ENCODE measurements at places on chromosomes 7 and 10. TPM values are rescaled to one million over a fixed set of nuclear protein-coding genes. Genes with fewer than 3 reads are reported as not detected.

DNA sequence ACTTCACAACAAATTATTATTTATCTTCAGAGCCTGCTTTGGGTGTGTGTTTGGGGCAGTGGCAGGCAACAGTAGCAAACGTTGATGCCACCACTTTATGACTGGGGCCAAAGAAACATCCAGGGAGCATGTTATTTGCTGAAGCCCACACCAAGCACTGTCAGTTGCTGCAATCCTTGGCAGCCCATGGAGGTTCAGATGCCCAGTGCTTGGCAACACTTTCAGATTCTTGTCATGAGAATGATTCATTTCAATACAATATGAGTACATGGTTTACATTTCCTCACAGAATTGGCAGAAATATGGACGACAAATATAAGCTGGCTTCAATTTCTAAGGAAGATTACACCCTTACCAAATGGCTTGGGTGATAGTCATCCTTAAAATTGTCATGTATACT is 46.5 kb upstream of the GLI3 start:
- no peak for DNase-seq

GRCh38 chr10:127148066-127148932 is 48.1 kb downstream of the INSYN2A start:
- DNase-seq: no peak

- DNase-seq: no peak
Measured at GRCh38 chr10:59873896-59874295, 32.5 kb downstream of the CCDC6 start.

Gene PHYHIPL
- not detected for total RNA-seq

Gene FBXO24
- 1.4 TPM for total RNA-seq

- DNase-seq: no peak
Measured at GRCh38 chr7:139989366-139990141, 73.2 kb downstream of the PARP12 start.

Data from upper lobe of right lung (tissue), 1 donor.